Dermis blood vessel endothelial cell (primary cell): ENCODE measurements at places on chromosomes 16 and 17. TPM values are rescaled to one million over a fixed set of nuclear protein-coding genes. Genes with fewer than 3 reads are reported as not detected.

The TLCD2 gene
- total RNA-seq: 1.7 and 1.8 TPM in 2 replicates

The EPX gene
- not detected in 2 replicates for total RNA-seq

The HLF gene
- 0.05 TPM in 1 of 2 replicates, not detected in the other for total RNA-seq

The CHD9NB gene
- 0.65 and 1.9 TPM in 2 replicates for total RNA-seq

The CDH3 gene
- total RNA-seq: 0.19 and 0.85 TPM in 2 replicates

The UMOD gene
- total RNA-seq: not detected in 2 replicates
